GM23248 (cell line): ENCODE measurements at places on chromosomes 2 and 18.
A peak's percentile ranks its signal among the peaks of the same experiment; 100 is the strongest.

DNA sequence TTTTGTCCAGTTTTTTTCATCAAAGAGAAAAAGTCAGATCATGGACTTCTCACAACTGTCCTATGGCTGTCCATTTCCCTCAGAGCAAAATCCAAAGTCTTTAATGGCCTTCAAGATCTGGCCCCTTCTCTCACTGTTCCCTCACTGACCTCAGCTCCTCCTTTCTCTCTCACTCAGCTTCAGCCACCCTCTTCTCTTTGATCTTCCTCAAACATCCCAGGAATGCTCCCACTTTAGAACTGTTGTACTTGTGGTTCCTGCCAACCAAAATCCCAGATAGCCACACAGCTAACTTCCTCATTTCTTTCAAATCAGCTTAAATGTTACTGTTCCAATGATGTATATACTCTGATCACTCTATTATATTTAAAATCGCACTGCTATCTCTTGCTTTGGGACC lies 82.9 kb downstream of the NUP35 start:
- peak; percentile 23 for DNase-seq

- no peak for DNase-seq
These were observed 153.9 kb upstream of the LGALSL start for GRCh38 chr2:64300066-64300465.

DNA sequence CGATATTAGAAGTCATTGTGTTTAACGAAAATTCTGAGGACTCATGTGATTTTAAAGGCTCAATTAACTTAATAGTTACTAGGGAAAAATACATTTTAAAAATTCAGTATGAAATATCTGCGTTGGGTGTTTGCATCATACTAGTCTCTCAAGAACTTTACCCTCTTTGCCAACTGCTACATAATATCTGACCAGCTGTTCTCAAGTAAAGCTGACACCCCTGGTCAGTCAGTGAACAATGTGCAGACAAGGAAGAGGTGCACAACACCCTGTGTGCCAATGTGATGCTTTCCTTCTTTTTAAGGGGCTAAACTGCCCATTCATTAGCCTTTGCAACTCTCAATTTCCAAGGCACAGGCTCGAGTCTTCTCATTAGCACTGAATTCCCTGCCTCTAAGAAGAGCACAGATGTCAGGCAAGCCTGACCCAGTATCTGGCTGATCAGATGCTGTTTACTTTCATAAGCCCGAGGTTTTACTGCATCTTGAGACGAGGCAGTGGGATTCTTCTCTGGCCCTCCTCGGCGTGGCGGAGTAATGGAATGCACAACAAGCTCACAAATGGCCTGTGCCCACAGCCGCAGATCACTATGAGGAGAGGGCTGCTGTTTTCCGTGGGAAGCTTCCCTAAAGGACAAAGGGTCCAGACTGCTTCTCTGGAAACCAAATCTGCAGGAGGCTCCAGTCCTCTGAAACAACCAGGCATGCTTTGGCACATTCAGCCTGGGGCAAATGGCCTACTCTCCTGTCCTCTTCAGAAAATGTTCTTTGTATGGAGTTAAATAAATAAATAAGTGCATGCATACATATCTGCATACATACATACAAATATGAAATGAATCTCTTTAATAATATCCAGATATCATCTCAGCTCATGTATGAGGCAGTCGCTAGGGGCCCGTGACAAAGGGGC lies 240.3 kb downstream of the ZNF521 start:
- DNase-seq, result no peak

- DNase-seq, result peak; percentile 88
These were observed 195.5 kb downstream of the CDCA7 start for GRCh38 chr2:173550143-173550542.

GRCh38 chr18:55738483-55739114 lies 150.6 kb upstream of the TCF4 start:
- DNase-seq, result no peak

DNA sequence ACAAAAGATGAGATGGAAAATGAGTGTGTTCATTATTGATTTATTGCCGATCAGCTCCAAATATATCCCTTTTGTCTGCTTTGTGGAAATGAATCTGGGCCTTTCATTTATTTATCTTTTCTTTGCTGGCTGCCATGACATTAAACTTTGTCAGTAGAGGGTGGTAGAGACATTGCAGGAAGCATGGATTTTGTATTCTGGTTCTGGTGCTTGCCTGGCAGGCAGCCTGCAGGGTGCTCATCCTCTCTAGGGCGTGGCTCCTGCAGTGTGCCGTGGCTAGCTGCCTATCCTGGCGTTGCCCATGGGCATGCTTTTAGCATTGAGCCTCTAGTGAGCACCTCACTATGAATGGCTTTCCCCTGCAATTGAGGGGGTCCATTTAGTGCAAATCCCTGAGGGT lies 593.1 kb downstream of the RNF144A start:
- DNase-seq, result peak; percentile 14

DNA sequence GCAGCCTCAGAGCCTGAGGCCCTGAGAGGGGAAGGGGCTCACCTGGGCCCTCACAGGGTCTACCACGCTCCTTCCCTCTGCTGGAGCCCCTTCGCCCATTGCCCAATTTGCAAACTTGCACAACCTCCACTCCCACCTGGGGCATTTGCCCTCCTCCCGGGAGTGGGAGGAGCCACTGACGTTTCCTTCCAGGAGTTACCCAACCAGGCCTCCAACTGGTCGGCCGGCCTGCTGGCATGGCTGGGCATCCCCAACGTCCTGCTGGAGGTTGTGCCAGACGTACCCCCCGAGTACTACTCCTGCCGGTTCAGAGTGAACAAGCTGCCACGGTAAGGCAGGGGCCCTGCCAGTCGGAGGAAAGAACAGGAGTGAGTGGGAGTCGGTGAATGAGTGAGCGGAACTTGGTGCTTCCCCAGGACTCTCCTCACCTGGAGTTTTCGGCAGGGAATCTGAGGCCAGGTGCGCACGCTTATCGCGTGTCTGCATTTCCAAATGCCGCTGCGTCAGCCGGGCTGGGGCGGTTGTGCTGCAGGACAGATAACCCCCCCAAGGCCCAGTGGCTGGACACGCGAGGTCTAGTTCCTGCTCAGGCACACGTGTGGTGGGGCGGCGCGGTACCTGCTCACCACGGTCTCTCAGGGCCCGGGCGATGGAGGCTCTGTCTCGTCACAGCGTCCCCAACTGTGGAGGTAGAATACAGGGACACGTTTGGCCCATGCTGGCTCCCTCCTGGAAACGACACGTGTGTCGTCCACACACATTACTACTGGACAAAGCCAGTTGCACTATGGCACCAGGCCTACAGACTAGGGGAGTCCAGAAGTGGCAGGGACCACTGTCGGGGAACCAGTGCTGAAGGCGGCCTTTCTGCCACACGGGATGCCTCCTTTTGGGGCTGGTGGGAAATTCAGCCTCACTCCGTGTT lies 11.7 kb downstream of the ANO7 start:
- no peak for DNase-seq

- no peak for DNase-seq
These were observed 106.8 kb upstream of the SPATS2L start for GRCh38 chr2:200199576-200200263.
